IMR-90 (cell line): ENCODE measurements at places on chromosomes 2 and 18.

GRCh38 chr18:49481317-49481716 is 5.7 kb downstream of the C18orf32 start:
- no peak for DNase-seq

- DNase-seq, result no peak
These were observed 638.4 kb upstream of the POU3F3 start for GRCh38 chr2:104215269-104216161.

DNA sequence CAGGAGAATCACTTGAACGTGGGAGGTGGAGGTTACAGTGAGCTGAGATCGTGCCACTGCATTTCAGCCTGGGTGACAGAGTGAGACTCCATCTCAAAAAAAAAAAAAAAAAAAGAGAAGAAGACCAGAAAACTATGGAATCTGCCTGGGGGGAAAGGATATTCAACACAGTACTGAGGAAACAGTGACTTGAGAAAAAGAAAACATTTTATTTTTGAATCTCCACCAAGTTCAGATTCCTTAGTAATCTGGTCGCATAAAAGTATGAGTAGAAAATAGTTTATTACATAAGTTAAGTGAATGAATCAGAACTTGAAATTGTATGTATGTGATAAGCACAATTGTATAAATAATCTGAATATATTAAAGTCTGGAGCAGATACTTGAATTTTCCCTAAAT is 13.0 kb upstream of the HAT1 start:
- no peak for DNase-seq

GRCh38 chr2:176934131-176934530 is 278.5 kb upstream of the HNRNPA3 start:
- DNase-seq, result no peak

DNA sequence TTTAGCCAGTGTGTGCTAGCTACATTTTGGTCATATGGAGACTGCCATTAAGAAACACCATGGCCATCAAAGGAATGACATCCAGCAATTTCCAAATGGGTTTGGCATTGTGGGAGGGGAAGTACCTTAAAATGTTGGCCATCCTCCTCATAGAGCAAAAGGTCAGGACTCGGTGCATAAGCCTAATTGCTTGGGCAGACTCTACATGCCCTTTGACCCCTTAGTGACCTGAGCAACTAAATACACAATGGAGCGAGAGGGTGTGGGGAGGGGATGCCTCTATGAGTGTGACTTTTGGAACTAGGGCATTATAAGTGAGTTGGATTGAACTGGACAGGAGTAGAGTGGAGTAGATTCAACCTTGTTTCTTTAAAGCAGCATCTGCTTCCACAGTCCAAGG is 44.9 kb downstream of the NRP2 start:
- DNase-seq, result no peak

DNA sequence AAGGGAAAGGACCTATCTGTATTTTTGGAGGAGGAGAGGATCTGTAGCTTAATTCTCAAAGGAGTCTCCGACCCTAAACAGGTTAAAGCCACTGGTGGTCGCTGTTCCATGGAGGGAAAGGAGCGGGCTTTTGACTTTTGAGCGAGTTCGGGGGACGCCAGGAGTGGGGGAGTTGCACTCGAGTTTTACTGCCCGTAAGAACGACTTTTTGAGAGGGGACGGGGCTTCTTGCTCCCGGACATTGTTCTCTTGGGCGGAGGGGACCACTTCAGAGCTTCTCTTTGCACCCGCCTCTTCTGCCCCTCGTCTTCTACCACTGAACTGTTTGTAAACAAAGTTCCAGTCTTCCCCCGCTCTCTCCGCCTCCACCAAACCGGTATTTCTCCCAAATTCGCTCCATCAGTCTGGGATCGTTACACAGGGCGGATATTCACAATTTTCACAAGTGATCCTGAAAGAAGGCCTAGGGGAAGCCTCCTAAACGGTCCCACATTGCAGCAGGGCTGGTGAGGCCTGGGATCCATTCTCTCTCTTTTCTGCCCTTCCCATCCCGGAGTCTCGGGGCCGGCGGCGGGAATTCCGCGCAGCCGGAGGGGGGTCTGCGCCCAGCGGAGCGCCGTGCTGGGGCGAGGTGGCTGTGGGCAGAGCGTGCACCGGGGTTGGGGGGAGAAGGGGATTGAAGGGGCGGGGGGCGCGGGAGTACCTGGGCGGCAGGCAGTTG is 6.6 kb downstream of the DLX2 start:
- no peak for DNase-seq

DNA sequence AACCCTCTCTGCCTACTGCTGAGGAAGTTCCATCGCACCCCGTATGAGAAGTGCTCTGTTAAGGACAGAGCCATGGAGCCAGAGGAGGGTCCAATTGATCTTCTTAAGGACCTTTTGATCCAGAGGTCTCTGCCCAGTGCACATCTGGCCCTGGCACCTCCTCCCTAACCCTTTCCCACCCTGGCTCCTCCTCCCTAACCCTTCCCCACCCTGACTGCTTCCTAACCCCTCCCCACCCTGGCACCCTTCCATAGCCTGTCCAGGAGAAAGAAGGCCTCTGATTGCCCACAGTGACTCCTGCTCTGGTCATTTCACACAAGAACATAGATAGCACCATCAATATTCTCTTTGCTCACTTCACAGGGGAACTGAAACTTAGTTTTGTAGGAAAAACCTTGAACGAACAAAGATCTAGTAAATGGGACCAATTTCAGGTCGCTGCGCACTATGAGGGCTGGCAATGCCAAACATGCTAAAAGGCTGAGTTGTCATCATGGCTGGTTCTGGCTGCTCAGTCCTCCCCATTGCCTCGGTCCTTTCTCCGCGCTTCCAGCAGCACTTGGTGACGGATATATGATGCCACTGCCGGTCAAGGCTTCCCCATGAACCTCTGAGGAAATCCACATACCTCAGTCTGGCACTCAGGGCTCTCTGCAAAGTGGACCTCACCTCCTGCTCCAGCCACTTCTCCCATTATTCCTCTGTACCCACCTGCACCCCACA is 49.2 kb downstream of the PKDCC start:
- DNase-seq, result no peak

DNA sequence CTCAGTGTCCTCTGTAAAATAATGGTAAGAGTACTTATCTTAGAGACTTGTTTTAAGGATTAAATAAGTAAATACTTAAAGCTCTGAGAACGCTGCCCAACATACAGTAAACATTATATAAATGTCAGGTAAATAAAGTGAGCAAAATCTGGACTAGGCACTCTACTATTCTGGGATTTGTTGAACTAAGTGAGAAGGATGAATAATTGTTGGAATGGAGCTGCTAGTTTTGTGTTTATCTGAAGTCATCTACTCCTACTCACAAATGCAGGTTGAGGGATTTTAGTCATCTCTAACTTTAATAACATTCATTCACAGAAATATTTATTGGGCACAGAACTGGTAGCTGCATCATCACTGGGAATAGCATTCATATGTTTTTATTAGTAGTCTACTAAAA is 103.4 kb downstream of the MEIS1 start:
- peak; percentile 85 for DNase-seq
